SK-N-SH treated with all-trans-retinoic acid at 6 μM for 48 hours (cell line): ENCODE measurements at places on chromosomes 12 and 14.

DNA sequence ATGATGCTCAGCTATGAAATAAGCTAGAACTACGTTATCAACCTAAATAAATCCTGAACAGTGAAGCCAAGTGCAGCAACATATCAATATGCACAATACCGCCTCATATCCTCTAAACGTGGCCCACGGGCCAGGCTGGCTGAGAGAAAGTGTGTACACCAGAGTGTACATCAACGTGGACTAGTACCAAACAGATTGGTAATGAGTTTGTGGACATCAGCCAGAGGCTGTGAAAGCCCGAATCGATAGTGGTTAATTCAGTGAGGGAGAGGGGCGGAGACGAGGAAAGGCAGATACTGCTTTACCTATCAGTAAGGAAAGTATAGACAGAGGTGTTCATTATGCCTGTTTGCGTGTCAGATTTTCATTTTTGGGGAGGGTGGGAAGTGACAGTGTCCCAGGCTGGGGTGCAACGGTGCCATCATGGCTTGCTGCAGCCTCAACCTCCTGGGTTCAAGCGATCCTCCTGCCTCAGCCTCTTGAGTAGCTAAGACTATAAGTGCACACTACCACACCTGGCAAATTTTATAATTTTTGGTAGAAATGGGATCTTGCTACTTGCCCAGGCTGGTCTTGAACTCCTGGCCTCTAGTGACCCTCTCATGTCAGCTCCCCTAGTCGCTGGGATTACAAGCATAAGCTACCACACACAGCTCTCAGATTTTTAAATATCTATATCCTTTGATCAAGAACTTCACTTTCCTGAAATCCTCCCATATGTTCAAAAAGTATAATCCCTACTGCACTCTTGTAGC lies 50.1 kb downstream of the ANAPC7 start:
- ATAC-seq: no peak; the same call in 2 of the 3 replicates

DNA sequence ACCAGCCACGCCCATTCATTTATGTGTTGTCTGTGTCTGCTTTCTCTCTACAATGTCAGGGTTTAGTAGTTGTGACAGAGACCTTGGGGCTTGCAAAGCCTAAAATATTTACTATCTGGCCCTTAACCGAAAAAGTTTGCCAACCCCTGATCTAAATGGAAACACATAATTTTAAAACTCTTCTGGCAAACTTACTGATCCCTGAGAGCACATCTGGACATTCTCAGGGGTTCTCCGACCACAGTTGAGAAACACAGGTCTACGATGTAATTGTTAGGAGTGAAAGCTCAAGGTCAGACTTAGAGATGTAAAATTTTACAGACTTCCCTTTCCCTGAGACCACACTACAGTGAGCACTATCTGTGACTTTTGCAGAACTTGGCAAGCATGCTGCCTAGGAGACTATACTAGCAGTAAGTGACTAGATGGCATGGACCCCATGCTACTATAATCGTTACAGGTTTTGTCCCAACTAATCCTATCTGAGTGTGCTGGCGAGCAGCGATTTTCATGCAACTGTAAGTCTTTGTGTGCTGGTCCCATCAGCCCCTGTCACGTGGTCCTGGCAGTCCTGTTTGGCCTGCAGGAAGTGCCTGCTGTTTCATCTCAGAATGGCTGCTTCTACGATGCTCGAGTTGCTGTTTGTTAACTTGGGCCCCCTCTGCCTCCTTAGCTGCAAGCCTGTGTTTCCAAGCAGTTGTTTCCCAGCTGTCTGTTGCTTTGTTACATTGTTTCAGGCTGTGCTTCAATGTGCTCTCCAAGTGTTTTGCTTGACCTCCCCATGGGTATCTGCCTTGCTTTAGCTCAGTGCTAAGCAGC lies 21.6 kb downstream of the TMTC2 start:
- peak; percentile 87 for ATAC-seq

GRCh38 chr12:6364044-6364374 lies 11.4 kb downstream of the SCNN1A start:
- ATAC-seq: no peak

GRCh38 chr14:95533391-95533821 lies 1.4 kb upstream of the GLRX5 start:
- peak; percentile 1; the same call in 2 of the 3 replicates for ATAC-seq

DNA sequence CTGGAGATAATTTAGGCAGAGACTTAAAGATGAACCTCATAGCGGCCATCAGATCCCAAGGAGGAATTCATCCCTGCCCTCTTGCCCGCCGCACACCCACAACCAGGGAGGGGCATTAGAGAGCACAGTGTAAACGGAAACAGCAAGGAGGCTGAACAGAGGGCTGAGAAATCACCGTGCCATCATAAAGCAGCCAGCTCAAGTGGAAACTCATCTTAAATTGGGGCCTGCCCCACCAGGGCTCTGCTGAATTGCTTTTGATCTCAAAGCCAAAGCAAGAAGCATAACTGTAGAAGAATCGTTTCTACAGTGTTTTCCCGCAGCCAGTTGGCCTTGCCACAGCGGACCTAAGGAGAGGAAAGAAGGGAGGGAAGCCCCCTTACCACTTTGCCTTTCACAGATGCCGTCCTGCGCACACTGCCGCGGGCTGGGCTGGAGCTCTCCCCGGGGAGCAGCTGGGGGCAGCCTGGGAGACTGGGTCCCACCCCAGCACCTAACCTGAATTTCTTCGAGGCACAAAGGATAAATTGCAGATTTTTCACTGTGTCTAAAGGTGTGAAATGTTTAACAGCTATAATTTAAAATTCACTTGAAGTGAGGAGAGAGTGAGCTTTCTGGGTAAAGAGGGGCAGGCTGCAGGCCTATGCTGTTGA lies 51.8 kb upstream of the MMP17 start:
- ATAC-seq: no peak

DNA sequence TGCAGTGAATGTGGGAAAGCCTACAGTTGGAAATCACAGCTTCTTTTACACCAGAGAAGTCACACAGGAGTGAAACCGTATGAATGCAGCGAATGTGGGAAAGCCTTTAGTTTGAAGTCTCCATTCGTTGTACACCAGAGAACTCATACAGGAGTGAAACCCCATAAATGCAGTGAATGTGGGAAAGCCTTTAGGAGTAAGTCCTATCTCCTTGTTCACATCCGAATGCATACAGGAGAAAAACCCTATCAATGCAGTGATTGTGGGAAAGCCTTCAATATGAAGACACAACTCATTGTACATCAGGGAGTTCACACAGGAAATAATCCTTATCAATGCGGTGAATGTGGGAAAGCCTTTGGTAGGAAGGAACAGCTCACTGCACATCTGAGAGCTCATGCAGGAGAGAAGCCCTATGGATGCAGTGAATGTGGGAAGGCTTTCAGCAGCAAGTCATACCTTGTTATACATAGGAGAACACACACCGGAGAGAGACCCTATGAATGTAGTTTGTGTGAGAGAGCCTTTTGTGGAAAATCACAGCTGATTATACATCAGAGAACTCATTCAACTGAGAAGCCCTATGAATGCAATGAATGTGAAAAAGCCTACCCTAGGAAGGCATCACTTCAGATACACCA lies 24.6 kb downstream of the ZNF26 start:
- ATAC-seq: no peak

DNA sequence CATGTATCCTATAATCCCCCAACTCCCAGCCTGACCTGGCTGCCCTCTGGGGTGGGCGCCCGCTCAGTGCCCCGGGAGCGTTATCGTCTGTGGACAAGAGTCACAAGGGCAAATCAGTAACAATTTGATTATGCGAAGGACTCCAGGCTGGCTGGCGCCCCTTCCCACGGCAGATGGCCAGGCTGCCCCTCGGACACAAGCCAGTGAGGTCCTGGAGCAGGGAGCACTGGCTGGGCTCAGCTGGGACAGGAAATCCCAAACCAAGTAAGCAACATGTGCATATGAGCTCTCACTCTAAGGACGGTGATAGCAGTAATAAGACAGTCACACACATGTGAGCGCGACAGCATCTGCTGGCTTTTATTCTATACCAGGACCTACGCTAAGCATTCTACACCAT lies 59.3 kb upstream of the FAM222A start:
- peak; percentile 39; the same call in 1 of the 3 replicates for ATAC-seq
